ENCODE measurements at places on chromosomes 12 and 14. TPM values are rescaled to one million over a fixed set of nuclear protein-coding genes. Genes with fewer than 3 reads are reported as not detected.

GRCh38 chr12:38921025-38921677 lies 15.8 kb upstream of the CPNE8 start:
- DNase-seq: peak; percentile 48

GRCh38 chr12:90622431-90622830 lies 332.5 kb downstream of the CCER1 start:
- no peak for DNase-seq

GRCh38 chr12:14514946-14515345 lies 52.7 kb downstream of the PLBD1 start:
- no peak for DNase-seq

CLEC1B gene
- polyA plus RNA-seq: 0.43 TPM

PTGES3 gene
- polyA plus RNA-seq: 349 TPM

- DNase-seq: no peak
Measured at GRCh38 chr12:108696111-108696995, 35.0 kb downstream of the CORO1C start.

Measured in left kidney (tissue), 8 donors.